ENCODE measurements at places on chromosomes 13 and 19.

DNA sequence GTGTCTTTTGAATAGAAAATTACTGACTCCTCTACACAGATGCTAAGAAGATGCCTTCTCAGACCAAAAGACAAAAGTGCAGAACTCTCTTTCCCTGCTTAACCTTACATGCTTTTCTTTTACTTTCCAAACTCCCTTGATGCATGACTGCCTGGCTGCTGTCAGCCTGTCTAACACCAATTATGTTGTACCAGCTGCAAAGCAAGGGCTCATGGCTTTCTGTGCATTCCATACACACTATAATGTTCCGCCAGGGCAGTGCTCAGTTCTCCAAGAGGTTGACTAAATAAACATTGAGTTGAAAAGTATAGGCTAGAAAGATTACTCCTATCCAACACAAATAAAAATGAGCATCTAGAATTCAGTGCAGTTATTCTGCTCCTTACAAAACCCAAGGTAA, 330.4 kb upstream of the NBEA start:
- no peak for DNase-seq

DNA sequence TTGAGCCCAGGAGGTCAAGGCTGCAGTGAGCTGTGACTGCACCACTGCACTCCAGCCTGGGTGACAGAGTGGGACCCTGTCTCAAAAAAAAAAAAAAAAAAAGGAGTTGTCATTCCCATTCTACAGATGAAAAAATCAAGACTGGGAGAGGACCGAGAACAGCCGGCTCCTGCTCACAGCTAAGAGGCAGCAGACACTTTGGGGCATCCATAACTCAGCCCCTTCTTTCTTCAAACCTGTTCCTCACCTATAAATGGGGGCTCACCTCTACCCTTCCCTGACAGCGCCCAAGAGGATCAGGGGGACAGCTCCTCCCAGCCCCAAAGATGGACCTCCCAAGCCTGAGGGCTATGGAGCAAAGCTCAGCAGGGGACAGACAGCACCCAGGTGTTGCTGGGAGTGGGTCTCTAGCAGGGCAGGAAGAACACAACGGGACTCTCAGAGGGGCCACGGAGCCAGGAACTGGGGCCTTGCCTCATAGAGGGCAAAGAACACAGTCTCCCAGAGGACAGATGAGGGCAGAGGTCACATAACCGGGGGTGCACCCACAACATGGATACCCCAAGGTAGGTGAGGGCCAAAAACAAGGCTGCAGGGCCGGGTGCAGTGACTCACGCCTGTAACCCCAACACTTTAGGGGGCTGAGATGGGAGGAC, 3.4 kb upstream of the KLF16 start:
- no peak for DNase-seq

- no peak for DNase-seq
Measured at GRCh38 chr19:35207391-35207871, 21.1 kb downstream of the FAM187B start.

- DNase-seq = peak; percentile 50
Measured at GRCh38 chr19:11482384-11483050, 1.7 kb upstream of the ELAVL3 start.

GRCh38 chr13:108428691-108429090, 159.2 kb downstream of the TNFSF13B start:
- DNase-seq = no peak

Data from GM12878 (cell line).